ENCODE measurements at places on chromosomes 5 and 9.

DNA sequence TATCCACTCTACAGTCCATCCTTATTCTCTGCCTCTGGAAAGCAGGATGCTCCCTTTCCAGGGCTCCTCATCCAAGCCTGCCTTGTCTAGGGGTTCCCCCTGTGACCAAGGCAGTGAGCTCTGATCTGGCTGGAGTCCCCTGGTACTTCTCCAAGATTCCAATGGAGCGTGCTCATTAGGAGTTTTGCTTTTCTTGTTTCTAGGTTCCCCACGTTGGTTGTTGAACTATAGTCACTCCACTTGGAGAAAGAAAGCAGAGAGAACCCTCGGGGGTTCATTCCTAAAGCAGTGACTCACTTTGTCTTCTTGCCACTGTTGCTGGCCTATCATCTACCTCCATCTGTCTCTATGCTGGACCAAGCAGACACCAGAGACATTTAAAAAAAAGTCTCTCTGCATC is 192.6 kb downstream of the TLE4 start:
- no peak for DNase-seq

- DNase-seq = no peak
Observed at GRCh38 chr9:118263949-118264348, 559.7 kb downstream of the TLR4 start.

GRCh38 chr5:159805021-159805420 is 111.3 kb upstream of the ADRA1B start:
- no peak for DNase-seq

DNA sequence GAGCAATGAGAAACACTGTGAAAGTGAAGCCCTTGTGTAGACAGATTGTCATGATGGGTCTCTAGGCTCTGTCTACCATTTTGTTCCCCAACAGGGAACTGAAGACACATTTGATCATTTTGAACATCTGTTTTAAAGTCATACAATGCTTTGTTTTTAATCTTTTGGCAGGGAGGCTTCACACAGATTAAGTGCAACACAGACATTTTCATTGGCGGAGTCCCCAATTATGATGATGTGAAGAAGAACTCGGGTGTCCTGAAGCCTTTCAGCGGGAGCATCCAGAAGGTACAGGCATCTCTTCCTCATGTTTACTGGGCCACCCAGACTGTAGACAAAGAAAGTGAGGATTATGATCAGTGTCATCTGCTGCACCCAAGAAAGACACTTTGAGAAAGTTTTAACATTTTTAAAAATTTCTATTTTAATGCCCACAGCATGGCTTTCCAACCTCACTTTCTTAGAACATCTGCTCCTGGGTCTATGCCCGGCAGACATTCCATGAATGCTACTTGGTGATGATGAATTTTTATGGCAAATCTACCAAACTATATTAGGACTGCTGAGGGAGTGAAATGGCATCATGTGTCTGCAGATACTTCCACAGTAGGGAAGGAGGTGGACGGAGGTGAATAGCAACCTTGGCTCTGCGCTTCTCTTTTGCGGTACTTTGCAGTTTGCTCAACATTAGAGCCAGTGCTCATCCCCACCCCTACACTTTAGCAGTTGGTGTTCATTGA is 121.3 kb downstream of the LIFR start:
- DNase-seq = no peak

GRCh38 chr5:113005454-113005853 is 28.9 kb downstream of the DCP2 start:
- no peak for DNase-seq

DNA sequence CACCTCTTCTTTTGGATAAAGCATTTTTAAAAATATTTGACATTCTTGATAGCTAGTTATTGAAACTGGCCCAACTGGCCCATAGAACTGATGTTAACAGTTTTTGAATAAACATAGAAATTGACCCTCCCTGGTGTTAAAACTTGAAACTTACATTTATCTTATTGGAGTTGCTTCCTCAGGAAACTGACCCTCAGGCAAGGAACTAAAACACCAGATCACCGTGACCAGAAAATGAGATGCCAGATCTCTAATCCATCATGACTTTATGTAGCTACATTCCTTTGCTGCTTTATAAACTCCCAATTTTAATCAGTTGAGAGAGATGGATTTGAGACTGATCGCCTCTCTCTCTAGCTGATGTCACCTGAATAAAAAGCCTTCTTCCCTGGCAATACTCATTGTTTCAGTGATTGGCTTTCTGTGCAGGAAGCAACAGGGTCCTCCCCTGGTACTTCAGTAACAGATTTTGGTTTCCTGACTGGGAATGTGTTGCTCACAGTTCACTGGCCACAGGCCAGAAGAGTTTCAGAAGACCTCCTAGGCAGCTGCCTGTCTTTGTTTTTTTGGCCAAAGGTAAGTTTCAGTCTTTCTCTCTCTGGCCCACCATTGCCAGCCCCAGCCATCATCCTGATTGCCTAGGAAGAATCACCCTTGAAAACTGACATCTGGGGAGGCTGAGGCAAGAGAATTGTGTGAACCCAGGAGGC is 212.4 kb downstream of the DTWD2 start:
- no peak for DNase-seq

DNA sequence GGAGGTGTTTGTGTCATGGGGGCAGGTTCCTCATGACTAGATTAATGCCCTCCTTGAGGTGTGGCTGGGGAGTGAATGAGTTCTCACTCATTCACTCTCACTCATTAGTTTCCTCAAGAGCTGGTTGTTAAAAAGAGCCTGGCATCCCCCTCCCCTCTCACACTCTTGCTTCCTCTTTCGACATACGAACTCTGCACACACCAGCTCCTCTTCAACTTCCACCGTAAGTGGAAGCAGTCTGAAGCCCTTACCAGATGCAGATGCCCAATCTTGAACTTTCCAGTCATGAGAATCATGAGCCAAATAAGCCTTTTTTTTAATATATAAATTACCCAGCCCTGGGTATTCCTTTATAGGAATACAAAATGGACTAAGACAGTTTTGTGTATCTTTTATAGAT is 82.5 kb downstream of the SPRY4 start:
- DNase-seq = no peak

DNA sequence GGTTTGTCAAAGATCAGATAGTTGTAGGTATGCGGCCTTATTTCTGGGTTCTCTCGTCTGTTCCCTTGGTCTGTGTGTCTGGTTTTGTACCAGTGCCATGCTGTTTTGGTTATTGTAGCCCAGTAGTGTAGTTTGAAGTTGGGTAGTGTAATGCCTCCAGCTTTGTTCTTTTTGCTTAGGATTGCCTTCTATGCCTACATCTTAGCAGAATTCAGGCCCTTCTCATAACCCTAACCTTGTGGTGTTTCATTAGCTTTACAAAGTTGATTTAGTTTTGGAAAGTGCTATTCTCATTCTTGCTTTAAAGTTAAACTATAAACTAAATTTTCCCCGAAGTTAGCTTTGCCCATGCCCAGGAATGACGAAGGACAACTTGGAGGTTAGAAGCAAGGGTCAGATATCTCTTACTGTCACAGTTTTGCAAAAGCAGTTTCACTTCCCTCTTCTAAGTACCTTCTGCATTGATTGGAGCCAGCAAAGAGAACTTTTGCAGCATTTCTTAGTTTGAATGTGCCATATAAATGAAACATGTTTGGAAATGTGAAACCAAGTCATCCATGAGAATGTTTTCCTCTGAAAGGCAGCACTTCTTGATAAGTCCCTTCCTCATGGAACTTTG is 274.3 kb upstream of the DMRT1 start:
- DNase-seq = no peak

GRCh38 chr5:93246090-93246855 is 334.7 kb downstream of the NR2F1-AS1 start:
- no peak for DNase-seq

DNA sequence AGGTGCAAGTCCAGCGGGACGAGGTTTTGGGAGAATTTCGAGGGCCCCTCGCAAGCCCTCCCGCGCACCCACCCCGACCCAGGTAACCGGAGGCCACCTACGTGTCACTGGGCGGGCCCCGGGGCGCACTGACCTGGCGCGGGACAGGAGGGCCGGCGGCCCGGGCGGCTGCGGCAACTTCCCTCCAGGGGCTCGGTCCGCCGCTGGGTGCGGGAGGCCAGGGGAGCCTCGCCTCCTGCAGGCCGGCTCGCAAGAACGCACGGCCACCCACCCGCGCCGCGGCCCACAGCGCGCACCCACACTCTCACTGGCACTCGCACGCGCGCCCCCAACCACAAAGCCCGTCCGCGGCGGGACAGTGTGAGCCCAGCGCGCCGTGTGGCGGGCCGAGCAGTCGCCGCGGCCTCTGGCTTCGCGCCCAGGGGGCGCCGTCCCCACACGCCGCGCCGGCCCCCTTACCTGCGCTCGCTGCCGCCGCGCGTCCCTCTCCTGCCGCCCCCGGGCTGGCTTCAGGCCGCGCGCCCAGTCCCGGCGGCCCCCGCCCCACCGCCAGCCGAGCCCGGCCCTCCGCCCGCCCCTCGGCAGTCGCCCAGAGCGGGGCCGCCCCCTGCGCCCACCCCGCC is 451 bp downstream of the LPAR1 start:
- no peak for DNase-seq

DNA sequence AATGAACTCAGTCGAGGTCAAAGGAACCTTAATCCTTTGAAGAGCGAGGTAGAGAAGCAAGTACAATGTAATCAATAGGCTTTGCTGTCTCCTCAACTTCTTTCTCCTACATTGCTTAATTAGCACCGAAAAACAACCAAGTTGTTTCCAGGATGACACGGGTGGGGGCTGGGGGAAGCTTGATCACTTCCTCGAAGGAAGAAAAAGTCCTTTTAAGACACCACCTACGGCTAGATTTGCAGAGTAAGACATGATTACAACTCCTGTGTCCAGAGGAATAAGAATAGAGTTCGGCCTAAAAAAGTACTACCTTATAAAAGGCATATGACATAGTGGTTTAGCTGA is 811 bp upstream of the ARRDC3 start:
- no peak for DNase-seq

DNA sequence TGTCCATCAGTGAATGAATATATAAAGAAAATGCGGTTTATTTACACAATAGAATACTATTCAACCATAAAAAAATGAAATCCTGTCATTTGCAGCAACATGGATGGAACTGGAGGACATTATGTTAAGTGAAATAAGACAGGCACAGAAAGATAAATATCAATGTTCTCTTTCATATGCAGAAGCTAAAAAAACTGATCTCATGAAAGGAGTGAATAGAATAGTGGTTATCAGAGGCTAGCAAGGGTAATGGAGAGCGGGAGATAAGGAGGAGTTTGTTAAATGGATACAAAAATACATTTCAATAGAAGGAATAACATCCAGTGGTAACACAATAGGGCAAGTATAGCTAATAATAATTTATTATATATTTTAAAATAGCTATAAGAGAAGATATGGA is 65.0 kb downstream of the AGTPBP1 start:
- no peak for DNase-seq

- no peak for DNase-seq
Observed at GRCh38 chr5:24073107-24073506, 565.7 kb downstream of the PRDM9 start.

GRCh38 chr5:58871648-58872242 is 288.9 kb downstream of the RAB3C start:
- DNase-seq = no peak

GRCh38 chr9:125240649-125240999 is 519 bp downstream of the HSPA5 start:
- DNase-seq = peak; percentile 18

DNA sequence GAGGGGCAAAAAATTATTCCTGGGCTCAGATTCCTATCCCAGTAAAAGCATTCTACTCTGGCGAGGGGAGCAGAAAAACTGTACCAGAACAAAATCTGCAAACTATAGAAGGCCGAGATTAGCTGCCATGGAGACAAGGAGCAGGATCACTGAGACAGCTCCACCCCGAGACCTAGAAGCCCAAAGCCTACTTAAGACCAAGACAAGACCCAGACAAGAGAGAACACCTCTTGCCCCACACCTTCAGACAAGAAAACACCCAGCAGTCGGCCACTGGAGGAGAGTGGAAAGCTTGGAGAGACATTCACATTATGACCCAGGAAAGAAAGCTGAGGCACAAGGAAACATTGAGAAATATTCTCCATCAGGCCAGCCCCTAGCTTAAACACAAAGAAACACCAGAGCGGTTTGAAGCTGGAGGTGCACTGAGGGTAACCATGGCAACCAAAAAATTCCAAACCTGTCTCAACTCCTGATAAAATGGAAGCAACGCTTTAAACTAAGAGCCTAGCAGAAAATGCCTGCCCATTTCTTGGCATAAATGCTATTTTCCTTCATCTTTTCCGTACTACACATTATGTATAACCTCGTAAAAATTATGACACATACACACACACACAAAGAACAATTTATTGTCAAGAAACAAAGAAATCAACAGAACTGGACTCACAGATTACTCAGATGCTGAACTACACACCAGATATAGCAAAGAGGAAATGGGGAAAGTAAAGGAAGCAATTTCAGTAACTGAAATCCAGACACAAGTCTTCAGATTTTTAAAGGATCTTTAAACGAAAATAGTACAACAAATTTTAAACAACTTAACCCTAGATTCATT is 53.8 kb upstream of the FTMT start:
- DNase-seq = no peak

- DNase-seq = no peak
Observed at GRCh38 chr5:55230086-55230629, 3.0 kb upstream of the MCIDAS start.

DNA sequence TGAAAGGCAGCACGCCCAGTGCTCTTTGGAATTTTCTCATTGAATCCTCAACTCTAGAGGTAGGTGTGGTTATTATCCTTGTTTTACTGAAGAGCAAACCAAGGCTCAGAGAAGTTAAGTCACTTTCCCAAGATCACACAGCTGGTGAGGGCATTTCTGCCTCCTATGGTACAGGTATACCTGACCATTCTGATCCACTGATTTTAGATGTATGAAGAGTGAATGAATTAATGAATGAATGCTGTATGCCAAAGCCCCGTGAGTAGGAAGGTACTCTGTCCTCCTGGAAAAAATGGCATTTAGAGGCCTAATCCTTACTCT is 18.2 kb upstream of the CSF1R start:
- DNase-seq = no peak

GRCh38 chr5:101728933-101729332 is 567.2 kb downstream of the SLCO4C1 start:
- DNase-seq = no peak

DNA sequence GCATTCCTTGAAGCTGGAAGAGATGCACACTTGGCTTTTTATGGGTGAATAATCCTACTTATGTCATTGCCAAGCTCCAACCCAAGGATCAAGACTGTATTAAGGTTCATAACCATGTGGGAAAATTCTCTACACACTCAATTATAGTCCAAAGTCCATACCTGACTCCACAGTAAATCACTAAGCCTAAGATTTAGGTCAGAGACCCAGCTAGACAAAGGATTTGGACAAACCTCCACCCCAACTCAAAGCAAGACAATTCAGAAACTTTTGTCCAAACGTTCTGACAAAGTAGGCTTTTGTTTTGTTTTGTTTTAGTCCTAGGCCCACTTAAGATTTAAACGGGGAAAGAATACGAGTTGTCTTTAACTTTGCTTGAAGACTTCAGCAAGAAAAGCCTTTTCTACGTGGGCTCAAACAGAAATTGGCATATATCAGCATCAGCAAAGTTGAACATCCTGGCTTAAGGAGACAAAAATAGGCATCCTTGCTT is 1.7 kb downstream of the MEGF9 start:
- DNase-seq = no peak

- DNase-seq = no peak
Observed at GRCh38 chr5:157290981-157291711, 25.2 kb downstream of the CYFIP2 start.
